ENCODE measurements at places on chromosomes 12 and 14.

GRCh38 chr12:3790642-3791041, 37.7 kb upstream of the CRACR2A start:
- no peak for DNase-seq

- peak; percentile 76 for DNase-seq
Measured at GRCh38 chr12:52907092-52907810, 2.4 kb upstream of the KRT8 start.

GRCh38 chr12:129103231-129103630, 250.0 kb downstream of the GLT1D1 start:
- no peak for DNase-seq

- no peak for DNase-seq
Measured at GRCh38 chr14:21672116-21672515, 1.5 kb downstream of the OR4E1 start.

- DNase-seq, result no peak
Measured at GRCh38 chr14:100078997-100079725, 13.9 kb downstream of the EVL start.

GRCh38 chr12:20342111-20342510, 26.2 kb upstream of the PDE3A start:
- DNase-seq, result no peak

GRCh38 chr14:49960453-49960852, 67.6 kb downstream of the ARF6 start:
- no peak for DNase-seq

GRCh38 chr12:52602552-52602951, 1.3 kb upstream of the KRT72 start:
- DNase-seq, result no peak

DNA sequence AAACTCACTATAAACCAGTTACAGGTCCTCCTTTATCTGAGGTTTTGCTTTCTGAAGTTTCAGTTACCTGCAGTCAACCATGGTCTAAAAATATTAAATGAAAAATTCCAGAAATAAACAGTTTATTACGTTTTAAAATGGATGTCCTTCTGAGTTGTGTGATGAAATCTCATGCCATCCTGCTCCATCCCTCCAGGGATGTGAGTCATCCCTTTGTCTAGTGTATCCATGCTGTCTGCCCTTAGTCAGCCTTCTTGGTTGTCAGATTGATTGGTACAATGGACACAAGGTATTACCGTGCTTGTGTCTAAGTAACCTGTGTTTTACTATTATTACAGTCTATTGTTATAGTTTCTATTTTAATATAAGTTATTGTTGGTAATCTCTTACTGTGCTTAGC, 328.3 kb downstream of the APAF1 start:
- DNase-seq, result no peak

GRCh38 chr12:69900720-69901131, 75.7 kb downstream of the MYRFL start:
- DNase-seq, result peak; percentile 79

GRCh38 chr14:95396221-95396620, 76.5 kb upstream of the CLMN start:
- DNase-seq, result no peak

GRCh38 chr14:103488071-103488470, 34.6 kb downstream of the CKB start:
- no peak for DNase-seq

DNA sequence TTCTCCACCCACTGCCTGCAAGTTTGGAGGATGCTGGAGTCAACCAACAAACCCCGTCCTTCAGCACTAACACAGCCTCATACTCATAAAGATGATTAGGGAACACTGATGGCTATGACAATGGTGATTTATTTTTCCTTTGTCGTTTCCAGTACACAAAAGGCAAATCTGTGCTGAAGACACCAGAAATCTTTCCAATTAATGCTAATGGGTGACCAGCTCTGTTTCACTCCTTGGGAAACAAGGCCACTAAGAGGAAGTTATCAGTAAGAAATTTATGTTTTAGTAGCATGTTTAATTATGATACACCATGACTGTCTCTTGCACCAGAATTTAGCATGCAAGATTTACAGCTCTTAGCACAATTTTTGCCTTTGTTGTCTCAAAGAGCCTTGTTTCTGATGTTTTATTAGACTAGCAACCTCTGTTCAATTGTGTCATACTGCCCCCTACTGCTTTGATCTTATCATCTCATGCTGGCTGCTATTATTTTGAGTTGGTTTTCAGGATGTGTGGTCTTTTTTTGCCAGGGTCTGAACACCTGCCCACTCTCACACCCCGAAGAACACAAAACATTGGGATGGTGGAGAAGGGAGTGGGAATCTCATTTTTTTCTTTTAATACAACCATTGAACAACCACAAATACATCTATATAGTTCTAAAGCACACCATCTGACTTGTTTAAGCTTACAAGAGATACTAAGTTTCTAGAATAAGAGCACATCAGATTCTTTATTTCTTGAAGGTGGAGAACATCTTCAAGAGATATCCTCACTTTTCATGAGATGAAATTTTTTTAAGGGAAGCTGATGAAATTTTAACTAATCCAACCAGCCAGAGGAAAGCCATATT, 160.9 kb downstream of the SPTSSA start:
- no peak for DNase-seq

GRCh38 chr14:73870525-73871235, 16.0 kb upstream of the ZNF410 start:
- no peak for DNase-seq

DNA sequence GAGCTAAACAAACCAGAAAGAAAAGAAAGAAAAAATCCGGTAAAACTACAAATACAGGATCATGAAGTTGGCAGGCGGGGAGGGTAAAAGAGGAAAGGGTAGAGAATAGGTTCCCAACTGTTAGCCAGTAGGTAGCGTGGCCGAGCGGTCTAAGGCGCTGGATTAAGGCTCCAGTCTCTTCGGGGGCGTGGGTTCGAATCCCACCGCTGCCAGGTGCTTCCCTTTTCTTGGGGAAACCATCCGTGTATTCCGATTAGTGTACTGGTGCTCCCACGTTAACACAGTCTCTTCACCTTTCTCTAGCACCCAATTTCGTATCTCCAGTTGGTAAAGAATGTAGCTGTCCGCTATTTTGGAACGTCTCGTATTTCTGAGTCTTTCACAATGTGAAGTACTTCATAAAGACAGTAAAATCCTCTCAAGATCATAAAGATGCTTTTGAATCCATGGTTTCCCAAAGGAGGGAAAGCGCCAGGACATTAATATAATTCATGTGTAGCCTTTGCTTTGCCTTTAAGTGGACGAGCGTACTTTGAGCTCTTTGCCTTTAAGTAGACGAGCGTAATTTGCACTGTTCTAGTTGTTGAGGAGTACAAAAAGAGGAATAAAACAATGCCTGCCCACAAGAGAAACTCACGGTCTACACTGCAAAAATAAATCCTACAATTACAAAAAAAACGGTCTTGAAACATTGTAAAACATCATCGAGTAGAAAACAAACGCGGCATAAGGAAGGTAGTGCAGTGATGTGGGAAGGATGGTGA, 19.0 kb upstream of the RNASE12 start:
- DNase-seq, result peak; percentile 92

- DNase-seq, result no peak
Measured at GRCh38 chr12:130587966-130588365, 128.1 kb downstream of the RIMBP2 start.

- no peak for DNase-seq
Measured at GRCh38 chr12:48031135-48031960, 27.1 kb upstream of the COL2A1 start.

DNA sequence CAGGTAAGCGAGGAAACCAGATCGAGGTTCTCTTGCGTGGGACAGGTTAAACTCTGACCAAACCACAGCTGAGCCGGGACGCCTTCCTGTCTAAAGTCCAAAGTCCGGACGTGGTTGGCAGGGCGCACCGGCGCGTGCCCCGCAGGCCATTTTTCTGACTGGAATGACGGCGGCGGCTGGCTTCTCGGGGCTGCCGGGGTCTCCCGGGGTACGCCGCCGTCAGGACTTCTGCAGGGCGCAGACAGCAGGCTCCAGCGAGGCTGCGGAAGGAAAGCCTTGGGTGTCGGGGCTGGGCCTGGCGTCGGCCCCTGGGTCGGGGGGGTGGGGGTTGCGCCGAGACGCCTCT, 32.8 kb downstream of the MIA2 start:
- DNase-seq, result peak; percentile 76

DNA sequence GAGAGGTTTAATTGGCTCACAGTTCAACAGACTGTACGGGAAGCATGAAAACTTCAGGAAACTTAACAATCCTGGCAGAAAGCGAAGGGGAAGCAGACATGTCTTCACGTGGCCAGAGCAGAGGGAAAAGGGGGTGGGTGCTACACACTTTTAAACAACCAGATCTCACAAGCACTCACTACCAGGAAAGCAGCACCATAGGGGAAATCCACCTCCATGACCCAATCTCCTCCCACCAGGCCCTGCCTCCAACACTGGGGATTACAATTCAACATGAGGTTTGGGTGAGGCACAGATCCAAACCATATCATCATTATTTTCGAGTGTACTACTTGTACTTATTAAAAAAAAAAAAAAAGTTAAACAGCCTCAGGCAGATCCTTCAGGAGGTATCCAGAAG, 29.9 kb downstream of the RXYLT1 start:
- DNase-seq, result no peak

- no peak for DNase-seq
Measured at GRCh38 chr12:56476972-56477432, 8.6 kb downstream of the SPRYD4 start.

- DNase-seq, result no peak
Measured at GRCh38 chr14:73610687-73611086, 1.6 kb upstream of the ACOT6 start.

DNA sequence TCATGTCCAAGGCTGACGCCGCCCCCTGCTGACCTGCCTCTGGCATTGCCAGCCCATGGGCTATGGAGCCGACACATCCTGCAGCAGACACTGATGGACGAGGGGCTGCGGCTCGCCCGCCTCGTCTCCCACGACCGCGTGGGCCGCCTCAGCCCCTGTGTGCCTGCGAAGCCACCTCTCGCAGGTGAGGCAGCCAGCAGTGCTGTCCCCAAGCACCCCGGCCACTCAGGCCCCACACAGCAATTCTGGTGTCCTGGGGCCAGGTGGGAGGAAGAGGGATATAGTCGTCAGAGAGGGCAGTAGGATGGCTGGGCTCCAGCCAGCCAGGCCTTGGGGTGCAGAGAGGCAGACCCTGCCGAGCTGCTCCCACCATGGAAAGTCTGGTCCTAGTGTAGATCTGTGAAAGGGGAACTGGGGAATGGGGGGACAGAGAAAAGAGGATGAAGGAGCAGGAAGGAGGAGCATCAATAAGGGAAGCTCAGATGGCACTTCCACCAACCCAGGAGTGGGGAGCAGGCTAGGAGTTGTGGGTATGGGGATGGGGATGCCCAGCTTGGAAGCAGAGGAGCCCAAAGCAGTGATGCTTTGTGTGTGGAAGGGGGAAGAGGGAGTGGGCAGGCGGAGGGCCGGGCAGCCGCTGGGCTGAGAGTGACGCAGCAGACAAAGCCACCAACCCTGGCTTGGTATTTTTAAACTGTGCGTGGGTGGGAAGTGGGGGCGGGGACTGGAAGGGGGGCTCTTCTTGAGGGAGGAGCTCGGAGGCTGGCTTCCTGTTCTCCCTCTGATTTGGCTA, 4.7 kb downstream of the NAB2 start:
- peak; percentile 89 for DNase-seq
